ENCODE measurements at places on chromosomes 3 and 15.

DNA sequence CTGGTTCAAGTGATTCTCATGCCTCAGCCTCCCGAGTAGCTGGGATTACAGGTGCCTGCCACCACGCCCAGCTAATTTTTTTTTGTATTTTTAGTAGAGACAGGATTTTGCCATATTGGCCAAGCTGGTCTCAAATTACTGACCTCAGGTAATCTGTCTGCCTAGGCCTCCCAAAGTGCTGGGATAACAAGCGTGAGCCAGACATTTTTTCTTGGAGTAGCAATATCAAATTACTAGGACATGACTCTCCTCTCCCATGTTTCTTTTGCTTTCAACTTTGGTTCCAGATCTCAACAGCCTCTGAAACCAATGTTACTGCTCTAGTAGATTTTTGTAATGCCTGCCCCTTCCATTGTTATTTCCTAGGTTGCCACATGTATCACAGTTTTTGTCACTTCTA is 462.0 kb downstream of the GBE1 start:
- no peak for DNase-seq

- peak; percentile 99 for DNase-seq
These were observed 558.7 kb upstream of the KCNMB2 start for GRCh38 chr3:177977381-177978158.

DNA sequence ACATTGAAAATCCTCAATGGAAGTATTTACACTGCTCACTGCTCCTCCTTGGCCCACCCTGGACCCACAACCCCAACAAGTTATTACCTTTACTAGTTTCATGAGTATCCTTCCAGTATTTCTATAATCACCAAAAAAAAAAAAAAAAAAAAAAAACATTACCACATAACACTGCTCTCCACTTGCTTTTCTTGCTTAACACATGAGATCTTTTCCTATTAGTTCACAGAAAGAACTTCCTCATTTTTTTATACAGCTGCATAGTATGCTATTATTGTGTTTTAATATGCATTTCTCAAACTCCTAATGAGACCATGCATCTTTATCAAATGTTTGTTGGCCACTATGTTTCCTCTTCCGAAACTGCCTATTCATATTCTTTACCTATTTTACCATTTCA is 14.6 kb downstream of the GABPB1 start:
- no peak for DNase-seq

DNA sequence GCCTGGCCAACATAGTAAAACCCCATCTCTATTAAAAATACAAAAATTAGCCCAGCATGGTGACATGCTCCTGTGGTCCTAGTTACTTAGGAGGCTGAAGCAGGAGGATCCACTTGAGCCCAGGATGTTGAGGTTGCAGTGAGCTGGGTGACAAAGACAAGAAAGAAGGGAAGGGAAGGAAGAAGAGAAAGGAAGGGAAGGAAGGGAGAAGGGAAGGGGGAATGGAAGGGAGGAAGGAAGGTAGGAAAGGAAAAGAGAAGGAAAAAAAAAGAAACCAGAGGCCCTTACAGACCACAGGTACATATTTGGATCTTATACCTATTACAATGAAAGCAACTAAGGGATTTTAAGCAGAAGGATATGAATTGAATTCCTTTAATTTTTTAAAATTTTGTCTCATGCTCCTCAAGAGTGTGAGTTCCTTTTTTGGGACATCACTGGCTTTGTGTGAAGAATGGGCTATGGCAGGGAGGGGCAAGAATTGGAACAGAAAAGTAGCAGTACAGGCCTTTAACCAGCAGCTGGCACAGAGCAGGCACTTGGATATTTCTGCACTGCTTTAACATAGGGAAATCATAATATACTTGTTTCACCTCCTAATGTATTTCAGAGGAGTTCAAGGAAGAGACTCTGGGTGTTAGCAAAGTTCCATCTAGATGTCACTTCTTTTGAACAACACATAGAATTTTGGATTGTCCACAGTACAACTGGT is 7.9 kb downstream of the RAB27A start:
- peak; percentile 6 for DNase-seq

DNA sequence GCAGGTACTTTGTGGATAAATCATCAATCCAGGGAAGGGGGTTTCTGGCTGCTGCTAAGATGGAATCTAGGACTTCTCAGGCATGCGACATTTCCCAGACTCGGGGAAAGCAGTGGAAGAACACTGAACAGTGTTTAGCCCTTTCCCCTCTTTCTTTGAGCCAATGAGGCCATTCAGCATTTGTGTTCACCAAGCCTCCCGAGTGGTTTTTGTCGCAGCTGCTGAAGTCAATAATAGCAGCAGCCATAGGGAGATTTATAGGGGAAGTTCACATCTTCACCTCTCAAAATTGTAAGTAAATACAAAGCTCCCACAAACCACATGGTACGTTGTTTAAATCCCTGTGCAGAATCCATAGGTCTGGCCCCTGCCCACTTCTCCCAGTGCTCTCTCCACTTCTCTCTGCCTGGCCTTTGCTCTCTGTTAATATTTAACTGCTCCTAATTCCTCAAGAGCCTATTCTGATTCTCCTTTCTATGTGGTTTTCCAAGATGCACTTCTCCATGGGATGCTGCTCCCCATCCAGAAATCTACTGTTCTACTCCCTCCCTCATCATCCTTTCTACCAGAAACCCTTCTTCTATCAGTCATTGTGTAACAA is 230.7 kb downstream of the SHQ1 start:
- no peak for DNase-seq

GRCh38 chr3:45332493-45332892 is 55.9 kb upstream of the LARS2 start:
- DNase-seq, result no peak

DNA sequence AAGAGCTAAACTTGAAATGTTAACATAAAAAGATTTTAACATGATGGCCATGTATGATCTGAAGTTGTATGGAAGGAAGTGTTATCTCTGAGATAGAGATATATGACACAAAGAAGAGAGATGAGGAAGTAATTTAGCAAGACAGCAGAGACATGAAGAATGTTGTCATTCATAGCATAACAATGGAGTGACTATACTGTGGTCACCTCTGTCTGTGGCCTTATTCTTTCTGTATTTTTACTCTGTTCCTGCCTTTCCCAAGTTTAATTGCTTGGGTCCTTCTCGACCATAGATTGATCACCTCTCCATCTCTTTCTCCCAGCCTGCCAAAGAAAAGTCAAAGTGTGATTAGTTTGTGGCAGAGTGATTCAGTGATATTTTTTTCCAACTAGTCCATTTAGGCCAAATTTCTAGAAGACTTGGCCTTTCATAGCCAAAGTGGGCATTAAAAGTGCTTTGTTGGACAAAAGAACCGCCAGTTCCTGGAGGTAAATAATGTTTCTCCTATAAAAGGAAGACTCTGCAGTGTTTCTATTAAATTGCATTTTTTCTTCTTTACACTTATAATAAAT is 711.9 kb downstream of the CADM2 start:
- no peak for DNase-seq

- DNase-seq, result no peak
These were observed 19.9 kb downstream of the C2CD4B start for GRCh38 chr15:62145015-62145735.

DNA sequence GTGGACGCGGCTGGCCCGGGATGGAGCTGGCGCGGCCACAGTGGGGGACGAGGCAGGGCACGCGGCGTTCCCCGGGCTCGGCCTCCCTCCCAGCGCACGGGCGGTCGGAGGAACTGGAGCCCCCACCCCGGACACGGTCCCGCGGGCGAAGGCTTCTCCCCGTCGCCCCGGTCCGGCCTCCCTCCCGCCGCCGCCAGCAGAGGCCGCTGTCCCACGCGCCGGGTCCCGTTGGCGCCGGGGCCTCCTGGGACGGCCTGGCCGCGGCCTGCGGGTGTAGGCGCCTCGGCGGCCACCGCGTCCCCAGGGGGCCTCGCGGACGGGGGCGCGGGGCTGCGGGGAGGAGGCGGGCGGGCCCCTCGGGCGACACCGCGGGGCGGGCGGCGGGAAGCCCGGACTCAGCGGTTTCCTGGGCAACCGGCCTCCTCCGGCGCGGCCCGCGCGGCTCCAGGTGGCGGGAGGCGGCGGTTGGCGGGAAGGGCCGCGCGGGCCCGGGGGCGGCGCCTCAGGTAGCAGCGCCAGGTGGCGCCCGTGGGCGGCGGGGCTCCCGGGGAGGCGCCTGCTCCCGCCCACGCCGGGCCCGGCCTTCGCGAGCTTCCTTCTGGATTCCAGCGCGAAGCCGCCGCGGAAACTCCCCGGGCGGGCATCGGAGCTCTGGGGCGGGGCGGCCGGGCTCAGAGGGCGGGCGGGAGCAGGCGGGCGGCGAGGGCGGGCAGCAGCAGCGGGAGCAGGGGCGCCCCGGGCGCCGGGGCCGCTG is 26.7 kb downstream of the MELTF start:
- peak; percentile 77 for DNase-seq

DNA sequence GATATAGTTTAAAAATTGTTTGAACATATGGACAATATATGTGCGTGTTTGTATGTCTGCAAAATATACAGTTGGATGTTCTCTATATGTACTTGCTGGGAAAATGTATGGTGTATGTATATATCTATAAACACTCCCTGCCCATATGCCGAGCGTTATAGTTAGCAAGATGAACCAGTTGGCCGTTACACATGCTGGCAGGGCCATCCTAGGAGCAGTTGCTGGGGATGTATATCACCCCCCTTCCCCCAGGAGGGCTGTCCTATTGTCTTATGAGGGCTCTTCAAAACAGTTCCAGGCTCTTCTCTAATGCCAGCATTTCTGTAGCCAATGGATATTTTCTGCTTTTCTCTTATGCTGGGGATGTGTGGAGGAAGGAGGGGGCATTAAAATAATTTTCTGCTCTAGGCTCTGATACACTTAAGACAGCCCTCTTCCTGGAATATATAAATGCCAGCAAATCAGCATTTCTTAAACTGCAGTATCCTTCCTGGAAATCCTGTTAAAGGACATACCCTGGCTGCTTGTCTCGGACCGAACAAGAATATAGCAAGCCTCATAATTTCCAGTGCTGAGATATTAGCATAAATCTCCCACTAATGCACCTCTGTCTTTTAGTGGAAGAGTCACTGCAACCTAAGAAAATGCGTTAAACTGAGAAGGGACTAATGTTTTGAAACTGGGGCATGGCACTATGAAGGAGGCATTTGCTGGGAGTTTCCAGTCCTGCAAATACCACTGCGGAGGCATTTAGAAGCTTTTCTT is 134.4 kb downstream of the MDFIC2 start:
- DNase-seq, result no peak

GRCh38 chr15:35444557-35445204 is 101.3 kb downstream of the DPH6 start:
- DNase-seq, result peak; percentile 67

DNA sequence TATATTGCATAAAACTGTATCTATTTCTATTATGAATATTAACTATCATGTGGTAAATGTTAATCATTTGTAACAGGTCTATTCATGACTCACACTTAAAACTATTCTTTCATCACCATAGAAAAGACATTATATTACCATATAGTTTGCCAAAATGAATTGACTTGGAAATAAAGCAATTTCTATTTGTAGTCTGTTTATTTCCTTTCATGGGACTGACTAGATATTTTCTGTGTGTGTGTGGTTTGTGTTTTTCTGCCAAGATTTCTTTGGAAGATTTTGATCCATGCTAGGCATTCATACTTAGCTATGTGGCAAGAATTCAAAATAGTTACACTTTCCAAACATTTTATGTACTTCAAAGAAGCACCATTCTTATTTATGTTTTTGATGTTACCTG is 522.5 kb upstream of the AGTR1 start:
- DNase-seq, result no peak

Data from ELR (cell line).